ENCODE measurements at places on chromosomes 5 and 9.

GRCh38 chr9:77475641-77476473 lies 172.3 kb downstream of the GNA14 start:
- DNase-seq: no peak

GRCh38 chr5:112757468-112758208 lies 20.0 kb downstream of the APC start:
- DNase-seq: no peak

DNA sequence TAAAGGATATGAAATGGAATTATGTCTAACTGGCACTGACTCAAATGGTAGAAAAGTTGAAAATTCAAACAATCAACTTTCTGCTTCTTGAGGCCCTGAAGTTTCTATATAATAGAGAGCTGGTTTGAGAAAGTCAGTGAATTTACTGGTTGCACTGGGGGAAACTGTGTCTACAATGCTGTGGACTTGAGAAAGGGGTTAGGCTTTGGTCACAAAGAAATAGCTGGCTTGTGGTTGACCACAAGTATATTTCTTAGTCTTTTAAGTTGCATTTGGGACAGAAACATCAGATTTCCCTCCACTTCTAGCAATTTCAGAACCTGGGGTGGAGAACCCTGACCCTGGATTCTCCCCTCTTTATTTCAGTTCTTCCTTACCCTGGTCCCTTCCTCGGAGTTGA lies 192.6 kb upstream of the ACTBL2 start:
- DNase-seq: no peak

DNA sequence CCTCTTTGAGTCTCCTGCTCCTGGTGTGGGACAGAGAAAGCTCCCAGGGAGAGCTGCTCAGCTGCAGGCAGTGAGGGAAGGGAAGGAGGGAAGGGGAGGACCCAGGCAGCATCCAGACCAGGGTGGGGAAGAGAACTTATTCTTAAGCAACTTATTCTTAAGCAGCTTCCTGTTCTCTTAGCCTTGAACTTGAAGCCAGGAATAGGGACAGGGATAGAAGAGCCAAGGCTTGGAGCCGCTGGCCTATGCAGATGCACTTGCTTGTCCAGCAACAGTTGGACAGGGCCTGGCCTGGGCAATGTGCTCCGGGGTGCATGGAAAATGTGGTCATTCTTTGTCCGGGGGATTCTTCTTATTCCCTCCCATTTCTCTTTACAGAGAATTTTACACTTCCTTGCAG lies 31.4 kb upstream of the SPTLC1 start:
- DNase-seq: no peak

DNA sequence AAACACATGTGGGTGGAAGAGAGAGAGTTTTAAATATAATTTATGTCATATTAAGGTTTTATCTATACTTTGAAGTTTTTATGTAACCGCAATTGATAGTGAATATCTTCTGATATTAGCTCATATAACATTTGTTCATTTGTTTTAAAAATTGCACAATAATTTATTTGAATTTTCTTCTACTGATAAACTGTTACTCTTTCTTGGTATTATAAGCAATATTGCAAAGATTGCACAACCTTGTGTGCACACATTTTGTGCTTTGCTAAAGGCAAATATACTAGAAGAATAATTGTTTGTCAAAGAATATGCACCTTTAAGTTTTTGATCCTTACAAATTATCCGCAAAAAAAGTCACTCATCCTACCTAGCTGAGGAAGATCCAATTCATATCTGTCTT lies 275.7 kb downstream of the TLR4 start:
- no peak for DNase-seq

DNA sequence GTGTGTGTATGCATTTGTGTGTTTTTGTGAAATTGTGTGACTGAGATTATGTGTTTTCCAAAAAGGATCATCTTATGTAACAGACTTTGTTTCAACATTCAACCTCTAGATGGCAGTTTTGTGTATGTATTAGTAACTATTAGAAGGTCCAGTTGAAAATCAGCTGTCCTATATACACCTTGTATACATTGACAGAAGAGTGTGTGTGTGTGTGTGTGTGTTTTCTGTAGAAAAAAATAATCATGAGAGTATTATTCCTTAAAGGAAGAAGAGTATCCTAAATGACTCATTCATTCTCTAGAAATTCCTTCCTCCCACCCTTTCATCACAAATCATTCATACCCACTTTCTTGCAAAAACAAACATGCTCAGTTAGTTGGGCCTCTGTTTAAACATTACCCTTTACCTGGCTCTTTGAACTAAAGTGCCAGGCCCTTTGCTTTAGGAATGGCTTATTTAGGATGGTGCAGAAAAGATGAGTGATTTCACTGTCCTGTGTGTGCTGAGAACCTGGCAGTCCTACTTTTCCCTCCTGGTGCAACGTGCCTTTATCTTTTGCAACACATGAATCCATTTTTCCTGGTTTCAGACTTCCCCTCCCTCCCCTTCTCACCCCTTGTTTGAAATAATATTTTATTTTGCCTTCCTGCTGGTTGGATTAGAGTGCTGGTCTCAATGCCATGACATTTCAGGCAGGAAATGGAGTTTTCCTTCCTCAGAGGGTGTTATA lies 152.2 kb downstream of the ARHGAP26 start:
- no peak for DNase-seq

- no peak for DNase-seq
Observed at GRCh38 chr9:6123416-6123815, 92.2 kb upstream of the IL33 start.

- no peak for DNase-seq
Observed at GRCh38 chr5:134492568-134492967, 32.9 kb upstream of the JADE2 start.

DNA sequence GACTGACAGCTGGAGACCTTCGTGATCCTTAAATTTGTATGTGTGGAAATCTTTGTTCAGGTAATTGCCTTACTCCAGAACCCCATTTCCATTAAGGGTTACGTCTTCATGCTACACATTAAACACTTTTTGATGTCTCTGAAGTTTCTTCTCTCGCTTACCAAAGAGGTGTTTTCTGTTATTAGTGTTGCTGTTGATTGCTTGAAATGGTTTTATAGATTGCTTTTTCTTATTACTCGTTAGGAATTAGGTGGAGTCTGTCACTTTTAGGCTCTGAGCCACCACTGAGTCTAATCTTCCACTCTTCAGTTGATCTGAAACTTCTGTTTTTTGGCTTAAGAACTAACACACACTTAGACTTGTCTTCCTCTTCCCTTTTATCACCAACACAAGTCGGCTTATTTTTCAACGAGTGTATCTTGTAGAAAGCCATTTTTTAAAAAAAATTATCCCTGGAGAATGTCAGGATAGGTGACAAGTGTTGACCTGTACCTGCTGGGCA lies 62.2 kb upstream of the PPARGC1B start:
- no peak for DNase-seq

GRCh38 chr9:116574027-116574679 lies 113.0 kb upstream of the TRIM32 start:
- no peak for DNase-seq

GRCh38 chr5:86841000-86841644 lies 223.4 kb downstream of the COX7C start:
- no peak for DNase-seq

DNA sequence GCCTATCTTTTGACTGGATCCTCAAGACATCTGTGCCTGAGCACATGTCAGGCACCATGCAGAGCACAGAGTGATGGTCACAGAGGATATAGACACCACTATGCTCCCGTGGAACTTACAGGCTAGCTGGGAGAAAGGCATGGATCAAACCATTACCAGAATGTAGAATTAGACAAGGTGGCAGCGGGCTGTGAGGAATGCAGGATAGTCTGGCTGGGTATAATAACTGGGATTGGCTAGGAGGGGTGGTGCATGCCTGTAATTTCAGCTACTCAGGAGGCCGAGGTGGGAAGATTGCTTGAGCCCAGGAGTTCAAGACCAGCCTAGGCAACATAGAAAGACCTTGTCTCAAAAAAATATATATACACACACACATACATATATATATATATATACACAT lies 50.3 kb downstream of the ASS1 start:
- DNase-seq: no peak

- DNase-seq: no peak
Observed at GRCh38 chr5:35067985-35068384, 20.2 kb upstream of the AGXT2 start.

- DNase-seq: no peak
Observed at GRCh38 chr5:174895360-174895759, 171.0 kb downstream of the MSX2 start.

DNA sequence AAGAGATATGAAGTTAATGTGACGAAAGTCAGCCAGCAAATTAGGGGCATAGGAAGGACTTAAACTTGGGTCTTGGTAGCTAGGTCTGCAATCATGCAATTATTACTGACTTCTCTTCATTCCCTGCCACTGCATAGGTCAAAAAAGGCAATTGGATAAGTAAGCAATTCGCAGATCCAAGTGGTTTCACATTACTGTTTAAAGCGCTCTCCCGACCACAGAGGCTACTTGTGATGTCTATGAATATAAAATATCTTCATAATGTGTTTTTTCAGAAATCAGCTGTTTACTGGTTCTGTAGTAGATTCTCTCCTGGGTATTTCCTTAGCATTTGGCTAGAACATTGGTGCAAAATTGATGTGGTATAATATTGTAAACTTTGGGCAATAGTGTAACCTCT lies 174.7 kb upstream of the PTGER4 start:
- DNase-seq: no peak

- no peak for DNase-seq
Observed at GRCh38 chr9:8730618-8731017, 931.0 kb upstream of the DMAC1 start.

DNA sequence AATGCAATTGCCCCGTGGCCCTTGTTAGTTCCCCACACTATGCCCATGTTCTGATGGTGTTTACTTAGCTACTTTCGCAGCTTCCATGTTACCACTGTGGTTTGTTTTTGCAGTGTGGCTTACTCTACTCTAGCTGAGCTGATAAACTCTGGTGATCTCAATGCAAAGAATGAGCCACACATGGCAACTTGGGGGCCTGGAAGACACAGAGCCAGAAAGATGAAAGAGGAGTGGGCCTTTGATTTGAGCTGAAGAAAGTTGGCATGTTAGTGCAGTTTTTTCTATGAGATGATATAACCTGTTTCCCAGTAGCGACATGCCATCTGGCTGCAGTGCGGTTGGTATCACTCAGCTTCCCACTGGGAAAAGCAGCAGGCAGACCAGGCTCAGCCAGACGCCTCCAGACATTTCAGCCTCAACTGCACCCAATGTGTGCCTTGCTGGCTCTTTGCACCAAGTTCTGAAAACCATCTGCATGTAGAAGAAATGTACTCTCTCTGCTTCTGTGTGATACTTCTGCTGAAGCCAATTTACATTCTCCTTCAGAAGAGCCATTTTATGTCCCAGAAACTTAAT lies 329.4 kb downstream of the ARHGEF28 start:
- DNase-seq: no peak

DNA sequence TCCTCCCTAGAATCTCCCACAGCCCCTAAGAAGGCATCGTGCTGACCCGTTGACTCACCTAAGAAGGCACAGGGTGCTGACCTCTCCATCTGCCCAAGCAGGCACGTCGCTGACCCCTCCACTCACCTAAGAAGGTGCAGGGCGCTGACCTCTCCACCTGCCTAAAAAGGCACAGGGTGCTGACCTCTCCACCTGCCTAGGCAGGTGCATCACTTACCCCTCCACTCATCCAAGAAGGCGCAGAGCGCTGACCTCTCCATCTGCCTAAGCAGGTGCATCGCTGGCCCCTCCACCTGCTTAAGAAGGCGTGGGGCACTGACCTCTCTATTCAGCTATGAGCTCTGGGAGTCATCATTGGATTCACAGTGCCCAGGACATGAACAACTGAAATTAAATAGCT lies 54.4 kb upstream of the FCN1 start:
- DNase-seq: no peak

DNA sequence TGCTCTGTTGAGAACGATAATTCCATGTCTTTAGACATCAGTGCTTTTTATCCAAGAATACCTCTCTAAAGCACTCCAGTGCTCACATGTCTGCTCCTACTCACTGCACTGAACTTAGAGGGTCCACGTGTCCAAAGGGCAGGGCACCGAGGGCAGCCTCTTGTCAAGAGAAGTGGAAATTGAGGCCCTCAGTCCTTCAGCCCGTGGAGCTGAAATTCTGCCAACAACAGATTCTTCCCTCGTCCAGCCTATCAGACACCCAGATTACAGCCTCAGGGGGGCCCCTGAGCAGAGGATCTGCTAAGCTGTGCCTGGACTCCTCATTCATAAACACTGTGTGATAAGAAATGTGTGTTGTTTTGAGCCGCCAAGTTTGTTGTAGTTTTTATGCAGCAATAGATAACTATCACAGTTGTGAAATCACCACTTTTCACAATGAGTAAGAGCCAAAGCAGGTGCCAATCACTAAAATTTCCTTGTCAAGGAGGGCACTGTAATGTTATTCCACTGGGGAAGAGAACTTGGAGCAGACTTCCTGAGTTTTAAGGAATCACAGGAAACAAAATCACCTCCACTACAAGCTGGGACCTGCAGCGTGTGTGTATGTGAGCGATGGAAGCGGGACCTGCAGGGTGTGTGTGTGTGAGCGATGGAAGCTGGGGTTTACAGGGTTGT lies 58.8 kb upstream of the IGFBPL1 start:
- no peak for DNase-seq

DNA sequence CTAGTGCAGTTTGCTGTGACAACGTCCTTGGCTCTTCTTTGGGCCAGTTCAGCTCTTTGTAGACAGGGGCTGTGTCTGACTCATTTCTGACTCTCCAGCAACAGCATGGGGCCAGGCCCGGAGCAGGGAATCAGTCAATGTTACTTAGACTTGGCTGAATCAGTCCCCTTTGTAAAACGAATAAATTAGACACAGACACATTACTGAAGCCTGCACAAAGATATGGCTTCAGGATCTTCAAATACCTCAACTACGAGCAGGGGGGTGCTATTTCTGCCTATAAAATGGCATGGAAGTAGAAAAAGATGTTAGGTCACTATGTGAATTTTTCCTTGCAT lies 204.7 kb downstream of the TTLL11 start:
- no peak for DNase-seq
